ENCODE measurements at places on chromosomes 11 and 22.

DNA sequence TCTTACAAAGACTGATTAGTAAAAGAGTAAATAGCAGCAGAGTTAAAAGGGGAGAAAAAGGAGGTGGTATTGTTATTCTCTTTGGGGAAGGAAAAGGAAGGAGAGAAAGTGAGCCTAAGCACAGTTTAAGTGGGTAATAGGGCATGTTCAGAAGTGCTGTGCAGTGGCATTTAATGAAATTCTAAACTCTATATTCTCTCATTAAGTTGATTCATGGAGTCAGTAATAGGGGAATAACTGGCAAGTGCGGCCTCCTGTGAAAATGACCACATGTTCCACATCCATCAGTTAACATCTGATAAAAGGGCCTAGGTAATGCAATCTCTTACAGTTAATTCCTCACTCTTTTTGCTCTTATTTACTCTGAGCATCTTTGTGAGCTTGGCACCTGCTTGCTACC lies 516.7 kb downstream of the JRKL start:
- DNase-seq: no peak

GRCh38 chr11:35583843-35584242 lies 34.4 kb upstream of the FJX1 start:
- no peak for DNase-seq

GRCh38 chr11:85772695-85773094 lies 38.2 kb downstream of the SYTL2 start:
- peak; percentile 87 for DNase-seq

DNA sequence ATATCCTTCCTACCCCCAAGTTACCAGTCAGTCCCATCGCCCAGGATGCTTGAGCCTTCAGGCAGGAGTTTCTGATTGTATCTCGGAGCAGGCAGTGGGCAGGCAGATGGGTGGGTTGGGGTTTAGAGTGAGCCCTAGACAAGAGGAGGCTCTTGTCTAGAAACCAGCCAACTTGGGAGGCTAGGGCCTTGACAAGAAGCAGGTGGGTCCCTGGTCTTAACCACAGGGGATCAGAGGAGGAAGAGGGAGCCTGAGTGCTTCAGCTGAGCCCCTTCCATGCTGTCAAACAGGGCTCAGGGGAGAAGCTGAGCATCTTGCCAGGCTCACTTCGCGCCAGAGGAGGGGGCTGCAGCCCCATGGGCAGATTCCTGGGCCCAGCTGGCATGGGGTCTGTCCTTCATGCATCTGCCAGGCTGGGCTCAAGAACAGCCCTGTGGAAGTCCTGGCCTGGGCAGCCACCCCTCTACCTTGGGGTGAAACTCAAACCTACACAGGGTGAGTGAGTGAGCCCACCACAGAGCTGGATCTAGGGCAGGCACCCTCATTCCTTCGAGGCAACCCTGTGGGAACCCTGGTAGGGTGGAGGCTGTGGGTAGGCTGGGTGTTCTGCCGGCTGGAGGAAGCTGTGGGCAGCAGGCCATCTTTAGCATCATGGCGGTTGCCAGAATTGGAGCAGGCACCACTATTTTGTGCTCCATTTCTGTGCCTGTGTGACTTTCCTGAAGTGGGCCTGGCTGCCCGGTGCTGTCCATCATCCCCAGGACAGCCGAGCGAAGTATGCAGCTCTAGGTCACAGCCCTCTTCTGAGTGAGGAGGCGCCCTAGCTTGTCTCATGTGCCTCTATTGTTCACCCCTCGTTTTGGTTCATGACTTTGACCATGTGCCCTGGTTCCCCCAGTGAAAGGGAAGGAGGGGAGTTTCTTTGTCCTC lies 108.1 kb downstream of the MORC2 start:
- DNase-seq: no peak

- no peak for DNase-seq
Measured at GRCh38 chr22:25494774-25495173, 69.7 kb upstream of the GRK3 start.

- peak; percentile 98 for DNase-seq
Measured at GRCh38 chr11:86740628-86741483, 59.5 kb upstream of the PRSS23 start.

DNA sequence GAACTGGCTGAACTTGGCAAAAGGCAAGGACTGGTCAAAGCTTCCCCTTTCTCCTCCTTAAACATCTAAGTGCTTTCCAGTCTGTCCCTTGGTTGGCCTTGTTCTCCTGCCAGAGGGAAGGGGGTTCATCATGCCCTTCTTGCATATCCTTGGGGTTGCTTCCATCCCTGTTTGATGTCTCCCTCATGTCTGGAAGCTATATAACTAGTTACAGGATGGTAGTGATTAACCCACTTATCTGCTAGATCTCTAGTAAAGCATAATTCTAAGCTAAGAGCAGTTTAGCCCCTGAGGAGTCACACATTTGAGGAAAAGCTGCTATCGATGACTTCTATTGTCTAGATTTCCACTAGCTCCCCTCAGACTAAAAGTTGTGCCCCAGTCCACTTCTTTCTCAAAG lies 22.9 kb downstream of the APOL5 start:
- no peak for DNase-seq

GRCh38 chr11:65928667-65929066 lies 9.4 kb downstream of the DRAP1 start:
- no peak for DNase-seq

GRCh38 chr11:44994753-44995152 lies 44.1 kb upstream of the TP53I11 start:
- no peak for DNase-seq

- DNase-seq: no peak
Measured at GRCh38 chr11:47981667-47982404, 1.5 kb downstream of the PTPRJ start.

- DNase-seq: no peak
Measured at GRCh38 chr11:3094223-3094824, 37.1 kb upstream of the CARS1 start.

DNA sequence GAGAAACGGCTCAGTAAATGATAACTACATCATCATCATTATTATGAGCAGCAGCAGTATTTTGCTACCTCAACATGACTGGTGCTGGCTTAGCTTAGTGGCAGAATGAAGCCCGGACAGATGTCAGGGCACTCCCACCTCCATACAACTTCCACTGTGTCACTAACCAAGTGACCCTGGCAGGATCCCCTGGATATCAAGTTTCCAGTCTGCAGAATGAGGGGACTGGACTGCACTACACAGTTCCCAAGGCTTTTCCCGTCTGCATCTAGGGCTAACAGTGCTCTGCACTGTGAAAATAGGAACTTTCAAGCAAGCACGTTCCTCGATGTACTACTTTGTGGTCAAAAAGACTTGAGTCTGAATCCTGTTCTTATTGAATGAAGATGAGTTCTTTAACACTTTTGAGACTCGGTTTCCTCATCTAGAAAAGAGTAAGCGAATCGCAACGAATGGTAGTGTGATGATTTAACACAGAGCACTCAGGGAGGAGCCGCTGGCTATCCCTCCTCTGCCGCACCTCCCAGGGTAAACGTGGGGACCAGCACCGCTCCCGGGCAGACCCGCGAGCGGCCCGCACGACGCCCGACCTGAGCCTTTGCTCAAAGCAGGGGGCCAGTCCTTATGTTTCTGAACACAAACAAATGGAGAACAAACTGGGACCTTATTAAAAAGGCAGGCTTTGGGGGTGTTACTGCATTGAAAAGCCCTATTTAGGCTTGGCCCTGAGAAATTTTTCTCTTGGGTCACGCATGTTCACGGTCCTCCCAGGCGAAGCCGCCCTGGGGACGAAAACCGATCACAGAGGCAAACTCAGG lies 910 bp downstream of the CLTCL1 start:
- DNase-seq: no peak

GRCh38 chr11:79617561-79617960 lies 176.7 kb upstream of the TENM4 start:
- DNase-seq: no peak

DNA sequence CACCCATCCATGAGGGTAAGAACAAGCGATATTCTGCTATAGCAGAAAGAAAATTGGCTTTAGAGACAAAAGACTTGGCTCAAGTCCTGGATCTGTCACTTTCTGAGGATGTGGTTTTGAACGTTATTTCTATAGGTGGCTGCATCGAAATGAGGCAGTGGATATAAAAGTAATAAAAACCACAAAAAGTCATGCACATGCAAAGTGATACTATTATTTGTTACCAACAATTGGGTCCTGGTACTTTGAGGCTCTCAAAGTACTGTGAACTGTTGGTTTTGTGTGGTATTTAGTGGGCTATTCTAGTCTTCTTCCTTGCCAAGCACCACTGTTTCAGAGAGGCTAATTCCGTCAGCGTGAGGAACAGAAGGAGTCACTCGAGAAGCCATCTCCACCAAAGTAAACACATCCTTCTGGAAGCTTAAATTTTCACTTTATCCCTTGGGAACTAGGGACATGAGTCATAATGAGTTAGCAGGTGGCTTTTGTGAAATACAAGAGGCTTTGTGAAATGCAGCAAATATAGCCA lies 13.1 kb downstream of the UBASH3B start:
- DNase-seq: peak; percentile 98

DNA sequence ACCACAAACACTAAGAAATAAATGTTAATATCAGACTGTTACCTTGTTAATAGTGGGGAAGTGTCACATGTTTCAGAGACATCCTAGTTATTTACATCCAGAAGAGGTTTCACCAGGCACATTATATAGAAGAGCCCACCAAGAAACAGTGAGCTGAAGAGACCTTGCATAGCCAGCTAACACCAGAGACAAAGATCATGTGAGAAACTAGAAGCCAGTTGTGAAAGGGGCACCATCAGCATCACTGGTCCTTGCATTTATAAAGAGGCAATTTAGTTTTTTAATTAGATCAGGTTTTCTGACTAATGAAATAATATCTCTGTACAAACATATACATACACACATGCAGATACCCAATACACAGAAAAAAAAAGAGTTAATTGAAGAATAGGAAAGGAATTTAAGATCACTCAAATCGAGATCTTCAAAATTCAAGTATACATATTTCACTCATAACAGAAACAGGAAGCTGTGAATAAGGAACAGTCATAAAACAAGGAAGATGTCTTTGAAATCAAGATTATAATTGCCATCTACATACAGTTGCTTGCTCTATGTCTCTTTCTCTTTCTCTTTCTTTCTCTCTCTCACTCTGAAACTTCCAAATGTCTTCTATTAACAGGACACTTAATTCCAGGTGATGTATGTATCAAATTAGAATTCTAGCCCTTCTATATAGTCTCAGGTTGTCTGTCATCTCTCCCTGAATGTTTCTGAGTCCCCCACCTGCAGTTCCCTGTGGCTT lies 348.7 kb downstream of the ETS1 start:
- DNase-seq: no peak

- no peak for DNase-seq
Measured at GRCh38 chr11:129595038-129595962, 219.7 kb downstream of the BARX2 start.

- no peak for DNase-seq
Measured at GRCh38 chr11:75425422-75425821, 7.6 kb downstream of the KLHL35 start.

DNA sequence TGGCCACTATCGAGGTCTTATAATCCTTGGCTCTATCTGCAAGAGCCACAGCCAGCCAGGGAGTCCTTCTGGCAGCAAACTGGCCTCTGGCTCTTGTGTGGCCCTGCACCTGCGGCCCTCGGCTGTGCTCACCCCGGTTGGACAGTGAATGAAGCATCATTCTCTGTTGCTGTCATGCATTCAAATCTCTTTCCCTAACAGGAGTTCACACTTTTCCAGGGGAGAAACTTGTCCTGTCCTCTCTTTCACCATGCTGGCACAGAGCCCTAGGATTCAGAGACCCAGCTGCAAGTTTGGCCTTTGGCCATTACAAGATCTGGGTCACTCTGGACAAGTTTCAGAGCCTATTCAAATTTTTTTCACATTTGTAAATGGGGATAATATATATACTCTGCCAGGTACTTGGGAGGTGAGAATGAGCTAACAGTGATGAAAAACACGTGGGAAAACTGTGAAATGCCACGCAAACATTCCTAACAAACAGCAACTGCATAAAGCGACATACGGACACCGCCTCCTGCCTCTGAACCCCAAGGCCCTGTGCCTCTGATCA lies 34.2 kb downstream of the TMEM184B start:
- peak; percentile 73 for DNase-seq

- DNase-seq: no peak
Measured at GRCh38 chr11:61885166-61885778, 6.1 kb downstream of the FADS3 start.

GRCh38 chr11:131614631-131615030 lies 244.2 kb downstream of the NTM start:
- DNase-seq: no peak

- DNase-seq: no peak
Measured at GRCh38 chr22:24975813-24976341, 23.4 kb downstream of the KIAA1671 start.

- no peak for DNase-seq
Measured at GRCh38 chr11:46912526-46913150, 5.7 kb downstream of the LRP4 start.

DNA sequence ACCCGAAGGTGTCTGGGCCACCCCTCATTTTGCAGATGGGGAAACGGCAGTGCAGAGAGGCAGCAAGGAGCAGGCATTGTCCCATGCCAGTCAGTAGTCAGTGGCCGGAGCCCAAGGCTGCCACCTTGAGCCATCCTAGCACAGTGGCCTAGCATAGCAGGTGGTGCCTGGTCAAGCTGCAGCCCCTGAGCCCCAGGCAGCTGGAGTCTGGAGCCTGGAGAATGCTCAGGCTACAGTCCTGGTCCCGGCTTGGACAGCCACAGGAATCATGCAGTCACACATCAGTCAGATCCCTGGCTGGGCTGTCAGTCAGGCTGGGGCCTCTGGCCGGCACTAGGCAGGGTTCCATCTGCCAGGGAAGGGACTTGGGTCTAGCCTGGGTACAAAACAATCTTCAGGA lies 18.6 kb downstream of the KCNC1 start:
- no peak for DNase-seq

DNA sequence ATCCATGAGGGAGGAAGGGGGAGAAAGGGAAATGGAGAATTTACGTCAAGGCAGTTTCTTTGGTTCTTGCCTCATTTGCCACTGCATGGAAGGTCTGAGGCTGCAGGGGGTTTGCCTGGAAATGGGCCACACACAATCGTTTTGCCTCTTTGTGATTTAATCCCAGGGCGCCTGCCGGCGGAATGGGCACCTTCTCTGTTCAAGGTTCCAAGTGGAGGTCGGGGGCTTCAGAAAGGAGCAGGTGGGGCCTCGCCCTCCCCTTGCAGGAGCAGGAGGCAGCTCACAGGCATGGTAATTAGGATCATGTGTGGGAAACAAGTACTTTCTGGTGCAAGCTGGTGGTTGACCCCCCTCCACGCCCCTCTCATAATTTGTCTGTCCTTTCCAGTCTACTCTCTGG lies 29.9 kb downstream of the MPPED1 start:
- DNase-seq: no peak

DNA sequence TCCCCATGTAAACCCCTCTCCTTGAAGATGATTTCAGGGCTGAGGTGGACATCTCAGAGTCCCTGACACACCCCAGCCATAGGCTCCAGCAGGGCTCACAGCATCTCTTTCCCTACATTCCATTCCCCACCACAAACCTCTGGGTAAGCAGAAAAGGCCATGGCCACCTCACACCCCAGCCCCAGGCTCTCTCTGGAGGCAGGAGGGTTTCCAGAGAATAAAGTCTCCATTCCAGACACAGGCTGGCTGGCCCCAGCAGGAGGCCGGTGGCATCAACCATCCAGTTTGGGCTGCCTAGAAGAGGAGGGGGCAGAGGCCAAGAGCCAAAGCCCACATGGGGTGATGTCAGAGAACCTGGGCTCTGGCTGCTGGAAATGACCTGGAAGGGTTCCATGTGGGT lies 61.4 kb downstream of the TP53I11 start:
- peak; percentile 23 for DNase-seq

- no peak for DNase-seq
Measured at GRCh38 chr11:71170624-71171423, 81.6 kb downstream of the SHANK2 start.

All from IMR-90 (cell line).